ENCODE measurements at places on chromosomes 6 and 20.

DNA sequence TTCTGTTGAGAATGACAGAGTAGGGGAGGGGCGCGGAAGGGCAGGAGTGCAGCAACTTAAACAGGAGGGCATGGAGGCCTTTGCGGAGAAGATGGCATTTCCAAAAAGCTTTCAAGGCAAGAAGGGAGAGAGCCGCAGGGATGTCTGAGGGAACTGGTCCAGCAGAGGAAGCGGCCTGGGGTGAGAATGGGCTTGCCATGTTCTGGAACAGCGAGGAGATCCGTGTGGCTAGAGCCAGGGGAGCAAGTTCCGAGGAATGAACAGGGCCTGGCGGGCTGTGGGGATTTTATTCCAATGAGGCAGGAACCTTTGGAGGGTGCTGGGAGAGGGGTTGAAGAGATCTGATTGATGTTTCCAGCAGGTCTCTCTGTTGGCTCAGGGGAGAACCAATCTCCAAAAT, 86.1 kb downstream of the PREX1 start:
- DNase-seq, result no peak

DNA sequence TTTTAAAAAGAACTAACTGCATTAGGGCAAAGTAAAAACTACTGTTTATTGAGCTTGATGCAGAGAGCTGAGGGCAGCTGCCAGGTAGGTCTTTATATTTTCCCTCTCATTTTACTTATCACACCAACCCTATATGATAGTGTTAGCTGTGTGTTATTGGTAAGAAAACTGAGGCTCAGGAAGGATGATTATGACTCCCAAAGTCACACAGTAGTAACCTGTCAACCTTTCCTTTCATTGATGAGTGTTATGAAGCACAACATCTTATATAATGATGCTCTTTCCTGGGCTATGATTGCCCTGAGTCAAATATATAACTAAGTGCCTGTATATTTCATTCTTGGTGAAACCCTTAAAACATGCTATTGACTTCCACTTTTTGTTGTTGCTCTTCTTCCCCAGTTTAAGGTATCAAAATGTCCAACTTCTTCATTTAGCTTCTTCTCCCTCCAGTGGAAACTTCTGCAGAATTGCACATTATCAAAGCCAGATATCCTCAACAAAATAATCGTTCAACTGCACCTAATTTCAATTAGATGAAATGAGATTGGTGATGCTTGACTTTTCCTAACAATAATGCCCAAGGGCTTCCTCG, 8.1 kb downstream of the GFOD1 start:
- DNase-seq, result no peak

GRCh38 chr20:53425941-53426340, 167.7 kb downstream of the ZNF217 start:
- DNase-seq, result no peak

- no peak for DNase-seq
Observed at GRCh38 chr6:134186355-134186754, 131.6 kb downstream of the SGK1 start.

DNA sequence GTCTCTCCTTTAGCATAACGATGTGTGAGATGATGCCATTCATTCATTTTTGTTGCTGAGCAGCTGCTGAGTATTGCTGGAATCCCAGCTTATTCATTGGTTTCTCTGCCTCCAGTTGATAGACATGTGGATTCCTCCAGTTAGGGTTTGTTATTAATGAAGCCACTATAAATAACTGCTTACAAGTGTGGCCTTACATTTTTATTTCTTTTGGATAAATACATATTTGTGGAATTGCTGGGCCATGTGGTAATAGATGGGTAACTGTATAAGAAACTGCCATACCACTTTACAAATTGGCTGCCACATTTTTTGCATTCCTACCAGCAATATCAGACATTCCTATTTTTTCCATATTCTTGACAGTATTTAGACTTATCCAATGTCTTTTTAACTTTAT, 2.6 kb upstream of the HLA-B start:
- no peak for DNase-seq

GRCh38 chr20:19609642-19610223, 148.3 kb upstream of the RIN2 start:
- DNase-seq, result no peak

- no peak for DNase-seq
Observed at GRCh38 chr6:157996201-157996712, 14.6 kb downstream of the SYNJ2 start.

DNA sequence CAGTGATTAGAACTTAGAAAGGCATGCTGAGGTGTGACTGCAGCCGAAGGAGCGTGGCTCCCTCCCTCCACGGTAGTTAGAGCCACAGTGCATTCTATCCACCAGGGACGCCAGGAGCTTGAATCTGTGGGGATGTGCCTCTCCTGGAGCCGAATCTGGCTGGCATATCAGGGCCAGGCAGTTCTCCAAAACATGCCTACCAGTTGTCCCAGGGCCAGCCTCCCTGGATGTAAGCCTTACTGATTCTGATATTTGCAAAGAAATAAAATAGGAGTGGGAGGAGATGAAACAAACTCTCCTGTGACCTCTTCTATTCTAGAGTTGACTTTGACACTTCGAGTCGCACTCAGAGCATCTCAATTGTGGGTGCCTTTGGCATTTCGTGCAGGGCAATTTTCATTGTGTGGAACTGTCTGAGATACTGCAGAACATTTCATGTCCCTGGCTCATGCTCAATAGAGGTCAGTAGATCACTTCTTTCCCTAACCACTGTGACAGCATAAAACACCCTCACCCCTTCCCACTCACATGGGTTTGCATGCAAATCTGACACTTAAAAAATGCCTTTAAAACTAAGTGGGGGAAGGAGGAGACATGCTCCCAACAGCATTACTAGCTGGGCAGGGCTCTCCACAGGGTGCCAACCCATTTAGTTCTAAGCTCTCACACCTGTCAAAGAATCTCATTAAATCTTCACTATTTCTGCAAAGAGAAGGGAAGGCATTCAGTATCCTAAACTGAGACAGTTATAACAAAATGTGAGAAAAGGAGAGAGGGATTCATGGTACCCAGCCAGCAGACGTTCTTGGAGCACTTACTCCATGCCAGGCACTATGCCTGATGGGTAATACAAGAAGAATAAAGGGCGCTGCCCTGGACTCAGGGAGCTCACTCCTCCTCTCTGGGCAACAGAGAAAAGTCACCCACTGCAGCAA, 378.9 kb downstream of the PREX1 start:
- no peak for DNase-seq

DNA sequence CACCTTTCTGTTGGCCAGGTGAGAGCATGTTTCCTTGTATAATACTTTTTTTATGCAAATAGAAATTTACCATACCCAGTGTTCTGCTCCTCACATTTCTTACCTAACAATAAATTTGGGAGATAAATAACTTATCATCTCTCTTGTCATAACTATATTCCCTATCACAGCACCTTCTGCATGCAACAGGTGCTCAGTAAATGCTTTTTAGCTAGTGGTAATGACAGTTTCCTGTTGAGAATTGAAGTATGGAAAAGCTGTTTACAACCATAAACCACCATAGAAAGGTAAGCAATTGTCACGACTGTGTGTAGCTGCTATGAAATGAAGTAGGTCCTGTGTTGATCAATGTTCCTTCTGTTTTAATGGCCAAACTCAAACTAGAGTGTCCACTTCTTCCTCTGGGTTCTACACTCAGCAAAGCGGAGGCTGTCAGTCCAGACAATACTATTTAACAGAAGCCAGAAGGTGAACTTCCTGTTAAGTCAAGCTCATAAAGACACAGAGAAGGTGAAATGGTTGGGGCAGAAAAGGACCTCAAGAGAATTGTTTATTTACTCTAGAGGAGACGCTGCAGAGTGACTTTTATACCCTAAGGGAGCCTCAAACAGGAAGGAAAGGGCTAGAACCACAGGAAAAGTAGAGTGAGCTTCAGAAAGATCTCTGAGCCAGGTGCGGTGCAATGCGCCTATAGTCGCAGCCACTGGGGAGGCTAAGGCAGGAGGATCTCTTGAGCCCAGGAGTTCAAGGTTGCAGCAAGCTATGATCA, 84.0 kb upstream of the SLC22A16 start:
- DNase-seq, result no peak

GRCh38 chr6:39654121-39654520, 71.1 kb downstream of the KIF6 start:
- no peak for DNase-seq

GRCh38 chr6:150068720-150069648, at the start of gene ULBP3:
ULBP3 (minus strand) TSS chr6:150069121; CDS start chr6:150069066, 55 bp downstream.
- DNase-seq, result peak; percentile 73

DNA sequence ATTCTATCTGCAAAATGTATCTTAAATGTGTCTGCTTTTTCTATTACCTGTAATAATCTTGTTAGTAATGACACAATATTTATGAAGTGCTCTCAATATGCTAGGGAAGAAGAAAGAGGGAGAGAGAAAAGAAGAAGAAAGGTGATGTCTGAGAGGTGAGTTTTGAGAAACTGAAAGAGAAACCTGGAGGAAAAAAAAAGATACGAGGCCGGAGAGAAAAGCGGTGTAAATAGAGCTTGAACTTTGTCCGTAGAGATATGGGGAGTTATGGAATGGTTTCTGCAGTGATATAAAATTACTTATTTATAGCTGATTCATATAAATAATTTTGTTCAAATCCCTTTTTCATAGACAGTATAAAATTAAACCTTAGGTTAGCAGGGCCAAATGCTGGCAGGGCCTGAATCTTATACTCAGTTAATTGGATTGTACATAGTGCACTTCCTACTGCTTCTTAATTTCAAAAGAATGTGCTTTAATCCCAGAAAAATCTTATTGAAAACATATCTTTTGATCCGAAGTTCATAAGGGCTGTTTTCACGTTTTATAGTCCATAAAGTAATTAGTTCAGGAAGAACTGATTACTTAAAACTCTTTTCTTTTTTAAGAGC, 43.0 kb downstream of the MYB start:
- no peak for DNase-seq

GRCh38 chr20:17875106-17875980, 93.3 kb downstream of the SNX5 start:
- DNase-seq, result no peak

DNA sequence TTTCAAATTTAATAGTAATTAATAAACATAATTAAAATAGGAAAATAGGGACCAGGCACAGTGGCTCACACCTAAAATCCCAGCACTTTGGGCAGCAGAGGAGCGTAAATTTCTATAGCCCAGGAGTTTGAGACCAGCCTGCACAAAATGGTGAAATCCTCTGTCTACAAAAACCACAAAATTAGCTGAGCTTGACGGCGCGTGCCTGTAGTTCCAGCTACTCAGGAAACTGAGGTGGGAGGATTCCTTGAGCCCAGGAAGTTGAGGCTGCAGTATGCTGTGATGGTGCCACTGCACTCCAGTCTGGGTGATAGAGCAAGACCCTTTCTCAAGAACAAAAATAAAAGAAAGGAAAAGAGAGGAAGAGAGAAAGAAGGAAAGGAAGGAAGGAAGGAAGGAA, 1387.0 kb upstream of the ADGRB3 start:
- DNase-seq, result no peak

- no peak for DNase-seq
Observed at GRCh38 chr6:159695984-159696383, 2.9 kb upstream of the SOD2 start.

GRCh38 chr6:18439581-18439980, 52.4 kb downstream of the RNF144B start:
- no peak for DNase-seq

DNA sequence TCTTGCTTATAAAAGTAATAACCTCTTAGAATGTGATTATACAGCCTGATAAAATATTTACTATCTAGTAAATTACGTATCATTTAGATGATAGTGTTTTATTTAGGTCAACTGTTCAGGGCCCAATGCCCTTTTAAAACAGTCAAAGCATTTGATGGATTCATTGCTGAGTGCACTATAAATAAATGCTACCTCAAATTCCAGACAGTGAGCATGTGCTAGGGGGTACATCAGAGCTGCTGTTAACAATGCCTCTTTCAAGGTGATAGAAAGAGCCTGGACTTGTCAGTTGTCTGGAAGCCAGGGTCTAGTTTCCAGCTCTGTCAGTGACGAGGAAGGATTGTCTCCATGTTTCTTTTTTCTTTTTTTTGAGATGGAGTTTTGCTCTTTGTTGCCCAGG, 7.5 kb upstream of the TMEM242 start:
- DNase-seq, result no peak

GRCh38 chr6:23618366-23618765, 507.6 kb upstream of the NRSN1 start:
- no peak for DNase-seq

DNA sequence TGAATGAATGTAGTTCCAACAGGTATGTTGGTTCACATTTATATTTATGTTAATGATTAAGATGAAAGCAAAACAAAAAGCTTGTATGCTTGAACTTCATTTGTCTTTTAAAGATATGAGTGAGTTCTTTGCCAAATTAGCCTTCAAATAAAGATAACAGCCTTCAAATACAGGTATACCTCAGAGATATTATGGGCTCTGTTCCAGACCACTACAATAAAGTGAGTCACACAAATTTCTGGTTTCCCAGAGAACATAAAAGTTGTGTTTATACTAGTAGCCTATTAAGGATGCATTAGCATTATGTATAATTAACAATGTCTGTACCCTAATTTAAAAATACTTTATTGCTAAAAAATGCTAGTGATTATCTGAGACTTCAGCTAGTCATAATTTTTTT, 245.3 kb upstream of the MAN1A1 start:
- DNase-seq, result no peak

GRCh38 chr6:15252195-15252594, 6.3 kb downstream of the JARID2 start:
- no peak for DNase-seq

GRCh38 chr20:2741881-2742280, 49.3 kb downstream of the EBF4 start:
- no peak for DNase-seq

GRCh38 chr6:152380993-152381898, 255.9 kb downstream of the SYNE1 start:
- no peak for DNase-seq

GRCh38 chr6:88494401-88495140, 328.4 kb upstream of the CNR1 start:
- DNase-seq, result peak; percentile 53

DNA sequence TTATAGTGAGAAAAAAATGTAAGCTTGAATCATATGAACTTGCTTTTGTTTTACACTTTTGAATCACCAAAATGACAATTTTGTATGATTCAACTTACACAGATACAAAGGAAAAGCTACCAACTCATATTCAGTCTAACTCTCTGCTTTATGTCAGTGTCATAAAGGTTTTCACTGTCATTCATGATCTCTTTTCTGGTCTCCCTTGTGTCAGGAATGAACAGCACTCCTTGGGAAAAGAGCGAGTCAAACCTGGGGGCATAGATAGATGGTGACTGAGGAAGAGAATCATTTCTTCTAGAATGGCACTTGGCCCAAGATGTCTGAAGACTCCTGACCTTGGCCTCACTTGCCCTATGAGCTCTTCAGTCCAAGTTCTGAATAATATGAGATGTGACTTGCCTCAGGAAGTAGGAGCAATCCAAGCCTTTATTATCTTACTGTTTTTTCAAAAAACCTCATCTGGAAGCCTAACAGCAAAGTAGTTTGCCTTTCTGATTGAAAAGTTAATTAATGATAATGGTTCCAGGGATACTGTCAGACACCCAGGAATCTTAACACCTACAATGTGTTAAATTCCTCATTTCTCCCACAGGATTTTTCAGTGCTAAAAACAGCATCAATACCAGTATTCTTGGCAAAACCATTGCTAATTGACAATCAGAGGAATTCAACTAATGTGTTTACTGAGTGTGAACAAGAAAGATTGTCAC, 270.0 kb upstream of the HSF2 start:
- no peak for DNase-seq

Data from GM06990 (cell line).